Epithelial cell of esophagus (primary cell): ENCODE measurements at places on chromosomes 1 and 21.

DNA sequence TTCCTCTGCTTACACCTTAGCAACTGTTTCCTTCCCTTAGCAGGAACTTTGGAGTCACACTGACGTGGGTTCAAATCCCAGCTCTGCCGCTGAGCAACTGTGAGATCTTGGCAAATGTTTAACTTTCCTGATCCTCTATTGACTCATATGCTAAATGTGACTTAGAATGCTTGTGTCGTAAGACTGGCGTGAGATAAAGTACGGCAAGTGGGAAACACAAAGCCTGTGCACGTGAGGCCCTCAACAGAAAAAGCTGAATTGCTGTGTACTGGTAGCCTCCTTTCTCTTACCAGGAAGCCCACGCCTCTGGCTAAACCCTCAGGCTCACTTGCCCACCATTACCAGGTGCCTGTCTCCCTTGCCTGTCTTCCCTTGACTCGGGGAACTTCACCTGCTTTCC lies 135.4 kb upstream of the TNR start:
- DNase-seq: no peak

DNA sequence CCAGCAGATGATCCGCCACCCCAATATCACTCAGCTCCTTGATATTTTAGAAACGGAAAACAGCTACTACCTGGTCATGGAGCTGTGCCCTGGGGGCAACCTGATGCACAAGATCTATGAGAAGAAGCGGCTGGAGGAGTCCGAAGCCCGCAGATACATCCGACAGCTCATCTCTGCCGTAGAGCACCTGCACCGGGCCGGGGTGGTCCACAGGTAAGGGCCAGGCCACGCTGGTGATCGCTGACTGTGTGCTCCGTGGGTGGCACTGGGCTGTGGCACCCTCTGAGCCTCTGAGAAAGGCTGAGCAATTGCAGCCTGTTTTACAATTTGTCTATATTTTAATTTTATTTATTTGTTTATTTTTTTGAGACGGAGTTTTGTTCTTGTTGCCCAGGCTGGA lies 51.7 kb downstream of the HUNK start:
- DNase-seq: no peak

DNA sequence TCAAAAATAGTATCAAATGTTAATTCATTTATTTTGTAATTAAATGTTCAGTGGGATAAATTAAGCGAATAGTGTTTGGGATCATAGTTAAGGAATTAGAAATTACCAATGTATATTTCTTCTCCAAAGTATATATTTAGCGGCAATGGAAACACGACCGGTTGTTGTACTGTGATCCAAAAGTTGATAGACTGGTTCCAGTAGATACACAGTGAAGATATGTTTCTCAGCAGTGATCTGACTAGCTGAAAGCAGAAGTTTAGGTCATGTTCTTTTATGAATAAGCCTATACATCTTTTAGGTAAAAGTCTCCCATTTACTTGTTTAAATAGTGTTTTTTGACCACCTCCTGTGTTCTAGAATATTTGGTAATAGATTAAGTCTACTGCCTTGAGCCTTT lies 8.8 kb downstream of the USP16 start:
- DNase-seq: peak; percentile 32

GRCh38 chr1:230333590-230334446 lies 92.3 kb downstream of the PGBD5 start:
- DNase-seq: no peak

DNA sequence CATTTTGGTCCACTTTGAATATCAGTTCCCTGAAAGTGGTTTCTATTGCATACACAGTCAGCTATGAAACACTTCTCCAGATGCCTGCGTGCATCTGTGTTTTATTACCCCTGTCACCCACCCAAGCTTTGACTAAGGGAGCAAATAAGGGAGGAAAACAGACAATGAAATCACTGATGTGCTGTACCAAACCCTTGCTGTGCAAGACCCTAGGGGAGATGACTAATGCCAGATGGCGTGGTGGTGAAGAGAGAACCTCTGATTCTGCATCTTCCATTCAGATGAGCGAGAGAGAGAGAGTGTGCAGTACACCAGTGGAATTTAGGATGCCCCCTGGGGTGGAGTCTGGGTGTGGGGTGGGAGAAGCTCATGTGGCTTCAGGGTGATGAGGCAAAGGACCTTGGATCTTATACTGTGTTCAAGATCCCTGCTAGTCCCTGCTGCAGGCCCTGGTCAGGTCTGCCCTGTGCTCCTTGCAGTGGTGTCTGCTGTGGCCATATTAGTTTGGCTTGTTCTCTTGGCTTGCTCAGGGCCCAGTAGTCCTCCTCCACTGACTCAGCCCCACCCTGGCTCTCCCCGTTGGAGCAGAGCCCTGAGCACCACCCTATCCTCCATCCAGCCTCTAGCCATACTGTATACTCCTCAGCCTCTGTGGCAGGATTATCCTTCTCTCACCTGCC lies 18.5 kb downstream of the CLCA1 start:
- peak; percentile 19 for DNase-seq

DNA sequence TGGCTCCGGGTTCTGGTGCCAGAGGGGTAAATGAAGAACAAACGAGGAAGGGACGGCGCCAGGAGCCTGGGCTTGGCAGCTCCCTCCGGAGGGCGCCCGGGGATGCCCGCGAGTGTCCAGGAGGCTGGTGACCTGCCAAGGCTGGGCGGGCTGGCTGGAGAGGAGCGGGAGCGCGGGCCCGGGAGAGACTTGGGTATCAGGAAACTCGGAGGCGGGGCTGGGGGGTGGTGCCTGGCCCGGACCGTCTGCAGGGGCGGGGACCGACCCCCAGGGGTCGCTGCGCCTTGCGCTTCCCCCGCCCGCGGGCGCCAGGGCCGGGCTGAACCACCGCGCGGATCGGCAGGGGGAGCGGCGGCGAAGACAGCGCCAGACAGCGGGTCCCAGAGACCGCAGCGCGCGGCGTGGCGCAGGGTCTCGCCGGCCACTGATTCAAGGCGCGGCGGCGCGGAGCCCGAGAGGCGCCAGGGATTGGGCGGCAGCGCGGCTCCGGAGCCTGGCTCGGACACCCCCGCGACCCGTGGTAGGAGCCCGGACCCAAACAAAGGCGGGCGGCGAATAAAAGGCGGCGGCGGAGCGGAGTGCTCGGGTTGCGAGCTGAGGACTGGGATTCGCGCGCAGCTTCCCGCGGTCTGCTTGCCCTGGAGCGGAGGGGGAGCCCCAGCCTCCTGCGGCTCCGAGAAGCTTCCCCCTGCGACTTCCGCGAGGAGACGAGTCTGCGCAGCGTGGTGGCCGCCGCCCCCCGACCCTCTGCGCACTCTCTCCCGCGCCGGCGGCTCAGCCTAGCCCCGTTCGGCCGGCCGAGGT lies at the start of gene DISP3:
Gene DISP3, plus strand, starts transcription at position 585 of the 804 bp plus-strand sequence. CDS start 21,838 bp downstream, outside the sequence.
- DNase-seq: peak; percentile 68

- DNase-seq: no peak
Observed at GRCh38 chr1:1839311-1839965, 51.4 kb downstream of the GNB1 start.

DNA sequence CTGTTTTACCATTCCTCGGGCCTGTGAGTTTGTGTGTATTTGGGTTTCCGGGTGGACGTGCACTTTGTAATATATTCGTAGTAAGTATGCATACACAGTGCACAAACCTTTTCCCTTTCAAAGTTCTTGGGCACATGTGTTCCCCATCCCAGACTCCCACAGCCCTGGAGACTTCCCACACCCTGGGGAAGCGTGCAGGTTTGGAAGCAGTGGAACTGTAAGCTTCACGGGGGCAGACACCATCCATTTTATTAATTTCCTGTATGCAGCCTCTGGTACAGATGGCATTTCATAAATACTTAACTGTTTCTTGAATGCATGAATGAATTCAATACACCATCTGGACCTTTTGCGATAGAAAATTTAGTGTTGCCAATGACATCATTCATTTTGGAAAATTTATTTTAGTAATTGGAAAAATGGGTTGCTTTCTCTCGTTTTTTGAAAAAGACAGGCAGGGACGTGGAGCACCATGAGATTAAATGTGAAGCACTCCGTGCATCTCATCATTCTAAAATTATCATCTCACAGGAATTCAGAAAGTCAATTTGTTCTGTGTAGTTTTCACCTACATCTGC lies 10.8 kb downstream of the ETS2 start:
- DNase-seq: no peak

DNA sequence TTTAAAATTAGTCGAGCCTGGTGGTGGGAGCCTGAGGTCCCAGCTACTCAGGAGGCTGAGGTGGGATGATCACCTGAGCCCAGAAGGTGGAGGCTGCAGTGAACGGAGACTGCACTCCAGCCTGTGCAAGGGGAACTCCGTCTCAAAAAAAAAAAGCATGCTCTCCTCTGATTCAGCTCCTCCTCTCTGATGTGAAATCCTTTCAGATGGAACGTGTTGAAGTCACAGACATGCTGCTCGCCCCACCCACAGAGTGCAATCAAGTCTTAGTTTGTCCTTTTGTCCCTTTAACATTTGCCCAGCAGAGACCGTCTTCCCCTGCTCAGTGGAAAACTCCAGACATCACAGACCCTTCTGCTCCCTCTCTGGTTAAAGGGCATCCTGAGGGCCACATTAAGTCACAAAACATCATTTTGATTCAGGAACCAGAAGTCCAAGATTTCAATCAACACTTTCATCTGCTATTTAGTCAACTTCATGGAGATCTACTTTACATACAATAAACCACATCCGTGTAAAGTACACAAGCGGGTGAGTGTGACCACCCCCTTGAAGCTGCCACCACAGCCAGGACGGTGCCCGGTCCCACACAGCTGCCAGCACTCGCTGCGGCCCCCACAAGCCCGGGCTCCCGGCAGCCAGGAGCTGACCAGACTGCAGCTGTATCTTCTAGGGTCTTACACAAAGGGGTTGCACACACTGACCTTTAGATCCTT lies 18.9 kb upstream of the RNF223 start:
- no peak for DNase-seq

DNA sequence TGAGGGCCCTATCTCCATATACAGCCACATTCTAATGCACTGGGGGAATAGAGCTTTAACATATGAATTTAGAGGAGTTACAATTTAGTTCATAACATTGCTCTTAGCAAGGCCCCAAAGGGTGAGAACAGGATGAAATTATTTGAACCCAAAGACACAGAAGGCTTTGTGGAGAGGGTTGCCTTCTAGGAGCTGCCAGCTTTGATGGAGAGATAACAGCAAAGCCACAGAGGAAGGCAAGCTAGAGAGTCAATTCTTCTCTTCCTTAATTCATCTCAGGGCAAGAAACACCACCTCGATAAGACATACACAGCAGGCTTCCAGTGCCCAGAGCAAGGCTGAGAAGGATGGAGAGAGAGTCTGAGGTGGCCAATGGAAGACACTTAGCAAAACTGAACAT lies 94.8 kb upstream of the TMPRSS15 start:
- DNase-seq: no peak

GRCh38 chr1:50853325-50853724 lies 106.7 kb downstream of the FAF1 start:
- DNase-seq: no peak

DNA sequence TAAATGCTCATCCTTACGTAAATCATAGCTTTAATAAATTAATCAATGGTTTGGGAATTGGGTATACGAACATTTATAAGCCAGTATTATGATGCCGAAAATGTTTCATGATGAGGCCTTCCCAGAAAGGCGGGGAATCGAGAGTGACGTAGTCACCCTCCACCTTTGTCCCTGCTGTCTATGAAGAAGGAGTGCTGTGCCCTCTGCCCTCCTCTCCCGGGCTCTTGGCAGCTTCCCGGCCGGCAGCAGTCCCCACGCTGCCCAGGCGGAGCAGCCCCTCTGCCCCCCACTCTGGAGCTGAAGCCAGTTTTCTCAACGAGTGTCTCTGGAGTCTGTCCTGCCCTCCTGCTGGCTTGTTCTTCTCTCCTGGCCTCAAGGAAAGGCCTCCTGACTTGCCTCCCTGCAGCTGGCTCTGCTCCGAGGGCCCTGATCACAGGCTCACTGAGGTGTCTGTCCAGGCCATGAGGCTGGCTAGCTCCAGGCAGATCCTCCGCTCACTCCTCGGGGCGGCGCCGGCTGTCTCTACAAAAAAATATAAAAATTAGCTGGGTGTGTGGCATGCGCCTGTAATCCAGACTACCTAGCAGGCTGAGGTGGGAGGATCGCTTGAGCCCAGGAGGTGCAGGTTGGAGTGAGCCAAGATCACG lies 150.7 kb upstream of the COL6A1 start:
- no peak for DNase-seq

DNA sequence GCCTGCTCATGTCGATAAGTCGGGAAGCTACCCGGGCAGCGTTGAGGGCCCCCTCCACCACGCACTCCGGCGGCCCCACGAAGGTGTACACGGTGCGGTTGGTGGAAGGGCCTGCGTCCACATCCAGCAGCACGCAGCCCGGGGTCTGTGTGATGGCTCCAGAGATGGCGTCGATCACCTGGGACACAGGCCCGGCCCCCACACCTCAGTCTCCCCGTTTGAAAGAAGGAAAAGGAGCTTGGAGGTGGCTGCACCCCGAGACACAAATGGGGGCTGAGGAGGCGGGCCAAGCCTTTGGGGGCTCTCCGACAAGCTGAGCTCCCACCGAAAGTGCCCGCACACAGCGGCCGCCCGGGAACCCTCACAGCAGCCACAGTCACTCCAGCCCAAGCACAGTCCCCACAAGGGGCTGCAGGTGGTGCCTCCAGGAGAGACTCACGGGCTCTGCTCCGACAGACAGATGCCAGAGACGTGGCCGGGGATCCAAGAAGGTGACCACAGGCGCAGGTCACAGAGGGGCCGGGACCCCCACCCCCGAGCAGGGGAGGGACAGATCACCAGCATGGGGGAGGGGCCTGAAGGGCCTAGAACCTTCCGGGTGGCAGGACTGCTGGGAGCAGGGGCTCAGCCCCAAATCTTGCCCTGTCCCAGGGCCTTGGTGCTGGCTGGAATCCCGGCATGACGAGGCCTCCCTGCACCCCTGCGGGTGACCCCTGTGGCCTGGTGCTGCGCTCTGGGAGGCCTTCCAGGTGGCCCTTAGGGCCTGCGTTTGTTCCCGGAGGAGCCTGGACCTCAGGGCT lies 1.0 kb downstream of the FTCD start:
- no peak for DNase-seq

GRCh38 chr1:162357681-162358266 lies 18.9 kb downstream of the SPATA46 start:
- DNase-seq: peak; percentile 61

GRCh38 chr1:239434181-239434580 lies 47.8 kb downstream of the CHRM3 start:
- peak; percentile 74 for DNase-seq

GRCh38 chr1:77287535-77287934 lies 5.7 kb downstream of the AK5 start:
- no peak for DNase-seq

- DNase-seq: no peak
Observed at GRCh38 chr21:46542588-46543124, 62.2 kb downstream of the S100B start.
